ENCODE measurements at places on chromosomes 2 and 18.

- DNase-seq = no peak
Observed at GRCh38 chr2:99680946-99681345, 191.1 kb upstream of the REV1 start.

DNA sequence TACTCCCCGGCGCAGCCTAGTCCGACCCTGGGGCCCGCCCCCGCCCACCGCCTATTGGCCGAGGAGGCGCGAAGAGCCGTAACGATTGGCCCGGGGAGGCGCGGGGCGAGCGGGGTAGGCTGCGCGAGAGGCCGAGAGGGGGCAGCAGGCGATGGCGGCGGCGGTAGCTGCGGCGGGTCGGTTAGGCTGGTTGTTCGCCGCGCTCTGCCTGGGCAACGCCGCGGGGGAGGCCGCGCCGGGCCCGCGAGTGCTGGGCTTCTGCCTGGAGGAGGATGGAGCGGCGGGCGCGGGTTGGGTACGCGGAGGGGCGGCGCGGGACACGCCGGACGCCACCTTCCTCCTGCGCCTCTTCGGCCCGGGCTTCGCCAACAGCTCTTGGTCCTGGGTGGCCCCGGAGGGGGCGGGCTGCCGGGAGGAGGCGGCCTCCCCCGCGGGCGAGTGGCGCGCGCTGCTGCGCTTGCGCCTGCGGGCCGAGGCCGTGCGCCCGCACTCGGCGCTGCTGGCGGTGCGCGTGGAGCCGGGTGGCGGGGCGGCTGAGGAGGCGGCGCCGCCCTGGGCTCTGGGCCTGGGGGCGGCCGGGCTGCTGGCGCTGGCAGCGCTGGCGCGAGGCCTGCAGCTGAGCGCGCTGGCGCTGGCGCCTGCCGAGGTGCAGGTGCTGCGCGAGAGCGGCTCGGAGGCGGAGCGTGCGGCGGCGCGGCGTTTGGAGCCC, at the start of gene CNNM3:
Gene CNNM3, plus strand, starts transcription at position 142 of the 709 bp plus-strand sequence. Its CDS starts 10 bp downstream, at position 152.
- DNase-seq = peak; percentile 95

DNA sequence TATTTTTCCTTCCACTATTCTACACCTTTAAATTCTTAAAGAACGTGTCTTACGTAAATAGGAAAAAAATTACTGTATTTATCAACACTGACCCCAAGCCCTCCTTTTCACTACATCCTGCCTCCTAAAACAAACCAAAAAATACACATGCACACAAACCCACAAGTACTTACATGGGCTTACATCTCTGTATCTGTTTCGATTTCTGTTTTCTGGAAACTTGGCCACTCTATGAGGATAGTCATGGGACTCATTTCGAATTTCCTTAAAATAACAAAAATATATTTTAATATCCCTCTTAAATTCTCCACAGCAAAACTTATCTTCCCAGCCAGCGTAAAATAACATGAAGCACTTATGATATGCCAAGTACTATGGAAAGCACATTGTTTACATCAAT, 25.0 kb downstream of the PTPN2 start:
- no peak for DNase-seq

DNA sequence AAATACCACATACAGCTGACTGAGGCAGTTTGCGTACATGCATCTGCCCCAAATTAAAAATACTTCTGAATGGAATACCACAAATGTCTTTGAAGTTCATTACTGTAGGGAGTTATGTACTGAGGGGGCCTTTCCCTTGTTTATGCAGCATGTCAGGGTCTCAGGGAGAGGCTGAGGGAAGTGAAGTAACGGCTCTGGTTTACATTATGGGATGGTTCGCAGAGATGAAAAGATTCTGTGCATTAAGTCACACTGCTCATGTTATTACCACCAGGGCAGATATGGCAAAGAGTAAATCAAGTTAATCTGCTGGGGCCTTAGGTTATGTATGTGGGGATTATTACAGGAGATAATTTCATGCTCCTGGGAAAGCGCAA, 385.9 kb upstream of the RND3 start:
- no peak for DNase-seq

DNA sequence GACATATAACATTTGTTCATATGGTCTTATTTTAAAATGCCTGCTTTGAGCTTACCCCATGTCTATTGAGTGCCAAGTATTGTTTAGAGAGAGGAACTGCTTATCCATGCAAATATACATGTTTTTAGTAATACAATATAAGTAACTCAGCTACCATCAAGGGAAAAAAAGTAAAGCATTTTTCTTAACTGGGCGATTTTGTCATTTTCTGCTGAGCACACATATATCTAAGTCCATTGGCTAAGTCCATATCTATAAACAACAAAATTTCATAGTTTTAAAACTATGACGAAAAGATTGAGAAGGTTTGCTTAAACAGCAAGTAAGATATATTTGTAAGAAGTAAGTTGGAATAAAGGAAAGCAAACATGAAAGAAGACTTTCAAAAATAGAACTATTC, 82.7 kb downstream of the CALCRL start:
- DNase-seq = no peak

DNA sequence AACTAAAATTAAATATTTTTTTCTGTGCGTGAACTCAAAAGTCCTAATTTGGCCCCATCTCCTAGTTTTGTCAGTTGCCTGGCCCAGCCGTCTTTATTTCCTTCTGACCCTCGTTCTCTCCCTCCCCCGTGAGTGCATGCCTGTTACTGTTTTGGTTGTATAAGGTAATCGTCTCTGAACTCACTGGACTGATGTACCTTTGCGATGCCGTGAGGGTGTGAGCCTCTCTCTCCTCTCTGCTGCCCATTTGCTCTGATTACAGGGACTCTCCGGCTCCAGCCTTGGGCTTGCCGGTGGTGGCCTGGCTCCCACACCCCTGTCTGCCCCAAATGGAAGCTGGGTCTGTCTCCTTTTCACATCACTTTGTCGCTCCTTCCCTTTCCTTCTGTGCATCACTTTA, 66.5 kb upstream of the RBM44 start:
- DNase-seq = no peak

GRCh38 chr2:20675701-20676352, 8.9 kb downstream of the GDF7 start:
- peak; percentile 29 for DNase-seq

GRCh38 chr18:34818064-34818463, 108.0 kb downstream of the DTNA start:
- DNase-seq = no peak

All from suppressor macrophage (primary cell).